Kidney epithelial cell (primary cell): ENCODE measurements at places on chromosomes 6 and 20. TPM values are rescaled to one million over a fixed set of nuclear protein-coding genes. Genes with fewer than 3 reads are reported as not detected.

The BEND6 gene
- total RNA-seq: 2.7 and 2.8 TPM in 2 replicates

The SPTLC3 gene
- total RNA-seq: 0.89 and 1.2 TPM in 2 replicates

The RAET1L gene
- total RNA-seq: 1.5 and 1.8 TPM in 2 replicates

The GPLD1 gene
- total RNA-seq: 1.8 and 3.0 TPM in 2 replicates

The ADGRG6 gene
- 30.3 and 39.1 TPM in 2 replicates for total RNA-seq

The AVP gene
- total RNA-seq: not detected in 2 replicates

The MICB gene
- 6.9 and 8.1 TPM in 2 replicates for total RNA-seq

The ROMO1 gene
- 372 and 719 TPM in 2 replicates for total RNA-seq

The SRMS gene
- 0.48 TPM in 1 of 2 replicates, not detected in the other for total RNA-seq

The GNAS-AS1 gene
- 0.07 and 1.3 TPM in 2 replicates for total RNA-seq

The SERPINB1 gene
- 39.9 and 43.2 TPM in 2 replicates for total RNA-seq

The PDE7B gene
- total RNA-seq: 0.34 and 0.84 TPM in 2 replicates

The DDRGK1 gene
- 89.8 and 108 TPM in 2 replicates for total RNA-seq

The CLDN20 gene
- total RNA-seq: not detected in 2 replicates

The VSX1 gene
- total RNA-seq: not detected in 2 replicates

The TRIM40 gene
- not detected in 2 replicates for total RNA-seq

The MYBL2 gene
- total RNA-seq: 4.1 and 7.1 TPM in 2 replicates

The KCNK16 gene
- not detected in 2 replicates for total RNA-seq

The PTPRA gene
- total RNA-seq: 43.3 and 48.6 TPM in 2 replicates

The CLIC5 gene
- 3.2 and 3.5 TPM in 2 replicates for total RNA-seq

The SALL4 gene
- total RNA-seq: 4.4 and 5.3 TPM in 2 replicates

The TAF8 gene
- 12.6 and 13.5 TPM in 2 replicates for total RNA-seq

The BPIFB1 gene
- not detected in 2 replicates for total RNA-seq

The GGTLC1 gene
- not detected in 2 replicates for total RNA-seq

The CDH22 gene
- total RNA-seq: not detected in 2 replicates

The OR2B6 gene
- not detected in 2 replicates for total RNA-seq

The TNFAIP3 gene
- total RNA-seq: 56.3 and 65.8 TPM in 2 replicates

The CD93 gene
- total RNA-seq: 1.0 and 1.3 TPM in 2 replicates

The C6orf163 gene
- 0.55 and 0.71 TPM in 2 replicates for total RNA-seq

The CLPSL2 gene
- not detected in 2 replicates for total RNA-seq

The SIRPB2 gene
- not detected in 2 replicates for total RNA-seq

The TCFL5 gene
- 4.3 and 5.4 TPM in 2 replicates for total RNA-seq

The DNMT3B gene
- total RNA-seq: 7.5 and 9.0 TPM in 2 replicates

The SPATA25 gene
- total RNA-seq: 0.21 and 0.25 TPM in 2 replicates

The OR12D3 gene
- total RNA-seq: not detected in 2 replicates
